ENCODE measurements at places on chromosomes 16 and 17.

- DNase-seq: no peak
Measured at GRCh38 chr17:28180449-28180848, 138.0 kb downstream of the NLK start.

- peak; percentile 87 for DNase-seq
Measured at GRCh38 chr17:81566461-81567126, 14.4 kb upstream of the FAAP100 start.

- DNase-seq: no peak
Measured at GRCh38 chr17:5118219-5118618, 2.4 kb downstream of the USP6 start.

- DNase-seq: no peak
Measured at GRCh38 chr16:55203570-55203969, 120.4 kb upstream of the IRX6 start.

DNA sequence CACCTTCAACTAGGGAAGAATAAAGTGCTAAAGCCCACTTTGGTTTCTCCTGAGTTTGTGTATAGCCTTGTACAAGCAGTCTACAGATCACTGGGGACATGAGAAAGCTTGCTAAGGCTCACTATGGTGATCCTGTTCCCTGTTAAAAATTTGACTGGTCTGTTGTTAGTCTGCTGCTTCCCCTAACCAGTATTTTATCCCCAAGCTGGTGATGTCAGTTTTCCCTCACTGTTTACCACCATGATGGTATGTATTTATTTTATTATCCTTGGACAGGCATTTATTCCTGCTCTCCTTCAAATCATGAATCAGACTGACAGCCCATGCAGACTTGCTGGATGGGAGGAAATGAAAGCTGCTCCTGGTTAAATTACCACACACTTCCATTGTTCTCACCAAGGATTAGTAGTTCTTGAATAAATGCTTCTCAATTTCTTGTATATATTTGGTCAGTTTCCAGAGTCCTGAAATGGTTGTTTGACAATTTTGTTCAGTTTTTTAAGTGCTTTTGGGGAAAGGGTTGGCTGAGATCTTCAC lies 99.6 kb downstream of the CA4 start:
- DNase-seq: no peak

- DNase-seq: no peak
Measured at GRCh38 chr16:15906439-15906838, 18.0 kb upstream of the CEP20 start.

DNA sequence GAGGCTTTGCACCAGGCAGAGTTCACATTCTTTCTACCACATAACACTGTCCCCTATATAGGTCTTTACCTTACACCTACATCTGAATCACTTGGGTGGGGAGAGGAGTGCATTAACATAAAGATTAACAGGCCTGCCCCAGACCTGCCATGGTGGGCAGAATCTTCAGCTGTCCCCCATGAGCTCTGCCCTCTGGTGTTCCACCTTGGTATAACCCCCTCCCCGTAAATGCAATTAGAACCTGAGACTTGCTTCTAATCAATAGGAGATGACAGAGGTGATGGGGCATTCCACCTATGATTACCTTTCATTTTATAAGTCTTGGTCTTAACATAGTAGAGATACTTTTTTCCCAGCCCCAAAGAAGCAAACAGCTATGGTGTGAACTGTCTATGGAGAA lies 20.4 kb upstream of the GRIN2A start:
- no peak for DNase-seq

- no peak for DNase-seq
Measured at GRCh38 chr17:836151-836550, 54.0 kb downstream of the MRM3 start.

DNA sequence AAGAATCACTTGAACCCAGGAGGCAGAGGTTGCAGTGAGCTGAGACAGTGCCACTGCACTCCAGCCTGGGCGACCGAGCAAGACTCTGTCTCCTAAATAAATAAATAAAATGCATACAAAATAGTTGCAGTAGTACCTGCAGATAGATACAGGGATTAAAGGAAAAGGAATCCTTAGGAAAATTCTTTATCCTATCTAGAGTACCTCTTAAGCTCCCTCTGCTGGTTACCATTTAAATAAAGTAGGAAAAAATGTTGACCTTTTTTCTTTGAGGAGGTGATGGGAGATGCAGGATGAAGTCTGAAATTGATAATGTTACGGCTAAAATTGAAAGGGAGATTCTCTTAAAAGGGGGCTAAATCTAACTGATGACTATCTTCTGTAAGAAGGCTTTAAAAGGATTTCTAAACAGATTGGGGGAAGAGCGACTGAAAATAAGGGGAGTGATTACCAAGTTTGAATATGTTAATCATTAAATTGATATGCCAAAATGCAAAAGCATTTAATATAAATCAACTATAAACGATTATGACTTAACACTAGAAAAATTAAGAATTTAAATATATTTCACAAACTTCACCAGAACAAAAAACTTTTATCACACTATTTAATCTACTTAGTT lies 29.4 kb downstream of the C16orf87 start:
- peak; percentile 24 for DNase-seq

DNA sequence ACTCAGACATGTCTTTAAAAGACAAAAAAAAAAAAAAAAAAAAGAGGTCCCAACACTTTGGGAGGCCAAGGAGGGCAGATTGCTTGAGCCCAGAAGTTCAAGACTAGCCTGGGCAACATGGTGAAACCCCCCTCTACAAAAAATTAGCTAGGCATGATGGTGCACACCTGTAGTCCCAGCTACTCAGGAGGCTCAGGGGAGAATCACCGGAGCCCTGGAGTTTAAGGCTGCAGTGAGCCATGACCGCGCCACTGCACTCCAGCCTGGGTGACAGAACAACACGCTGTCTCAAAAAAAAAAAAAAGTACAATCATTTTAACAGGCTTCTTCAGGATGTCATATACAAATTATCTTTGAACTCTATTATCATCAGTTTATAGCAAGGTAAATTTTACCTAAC lies 22.0 kb downstream of the C16orf87 start:
- DNase-seq: no peak

DNA sequence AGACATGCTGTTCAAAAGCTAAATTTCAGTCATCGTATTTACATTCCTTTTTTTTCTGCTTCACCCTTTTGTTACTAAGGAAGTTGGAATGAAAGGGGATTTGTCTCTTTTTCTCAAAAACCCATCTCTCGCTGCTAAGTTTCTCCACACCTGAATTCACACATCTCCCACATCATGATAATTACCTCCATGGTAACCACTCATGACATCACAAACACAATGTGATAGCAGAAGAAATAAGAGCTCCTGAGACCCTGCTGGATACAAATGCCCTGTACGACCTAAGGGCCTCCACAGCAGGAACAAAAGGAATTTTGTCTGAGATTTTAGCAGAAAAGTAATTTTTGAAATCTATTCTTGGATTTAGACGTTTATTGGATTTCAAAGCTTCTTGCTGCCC lies 82.6 kb upstream of the GNAO1 start:
- no peak for DNase-seq

DNA sequence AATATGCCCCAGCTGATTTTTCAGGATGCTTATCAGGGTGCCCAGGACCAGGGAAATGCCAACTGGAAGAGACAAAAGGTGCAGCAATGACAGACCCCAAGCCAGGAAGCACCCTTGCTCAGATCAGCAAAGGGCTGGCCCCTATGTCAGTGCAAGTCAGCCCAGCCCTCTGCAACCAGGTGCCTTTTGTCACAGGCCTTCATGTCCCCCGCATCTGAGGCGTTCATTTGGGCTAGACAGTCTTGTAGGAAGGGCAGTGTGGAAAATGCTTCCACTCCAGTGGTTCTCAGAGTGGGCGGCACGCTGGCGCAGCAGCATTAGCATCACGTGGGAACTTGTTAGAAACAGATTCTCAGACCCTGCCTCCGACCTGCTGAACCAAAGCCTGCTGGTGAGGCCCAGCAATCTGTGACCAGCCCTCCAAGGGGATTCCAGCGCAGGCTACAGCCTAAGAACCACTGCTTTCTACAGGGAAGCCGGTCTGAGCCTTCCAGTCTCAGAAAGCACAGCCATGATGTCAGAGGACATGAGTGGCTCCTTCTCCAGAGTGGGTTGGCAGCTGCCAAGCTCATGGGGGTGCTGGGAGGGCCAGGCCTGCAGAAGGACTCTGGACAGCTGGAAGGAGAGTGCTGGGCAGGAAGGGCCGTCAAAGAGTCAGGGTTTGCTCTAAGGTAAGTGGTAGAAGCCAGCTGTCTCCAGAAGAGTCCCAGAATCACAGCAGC lies 13.1 kb downstream of the SLC47A2 start:
- DNase-seq: no peak

DNA sequence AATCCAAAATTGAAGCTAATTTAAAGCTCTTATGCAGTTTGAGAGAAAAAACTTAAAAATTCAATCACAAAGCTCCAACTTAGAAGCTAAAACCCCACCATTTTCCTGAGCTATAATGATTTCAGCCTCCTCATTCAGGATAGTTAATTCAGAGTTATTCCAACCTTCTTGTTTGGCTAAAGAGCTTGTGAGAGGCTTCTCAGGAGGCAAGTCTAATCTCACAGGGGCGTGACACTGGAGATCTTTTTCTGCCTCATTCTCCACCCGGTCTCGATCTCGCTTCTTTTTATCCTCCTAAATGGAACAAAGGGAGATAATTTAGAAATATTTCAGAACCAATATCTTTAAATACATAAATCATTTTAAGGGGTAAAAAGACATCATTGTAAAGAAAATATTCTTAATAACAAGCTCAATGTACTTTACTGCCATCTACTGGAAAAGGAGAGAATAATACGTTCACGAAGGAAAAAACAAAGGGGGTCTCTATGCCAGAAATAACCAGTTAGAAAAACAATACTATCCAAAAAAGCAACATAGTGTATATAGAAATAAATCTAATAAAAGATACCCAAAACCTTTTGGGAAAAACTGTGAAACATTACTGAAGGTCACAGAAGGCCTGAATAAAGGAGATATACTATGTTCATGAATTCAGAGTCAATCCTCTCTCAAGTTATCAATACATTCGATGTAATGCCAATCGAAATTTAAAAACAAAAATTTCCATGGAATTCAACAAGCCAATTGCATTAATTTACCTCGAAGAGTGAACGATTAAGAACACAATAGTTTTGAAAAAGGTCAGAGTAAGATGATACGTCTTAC lies 13.9 kb downstream of the BRD7 start:
- DNase-seq: no peak

GRCh38 chr17:6099492-6099891 lies 29.3 kb downstream of the WSCD1 start:
- DNase-seq: no peak

DNA sequence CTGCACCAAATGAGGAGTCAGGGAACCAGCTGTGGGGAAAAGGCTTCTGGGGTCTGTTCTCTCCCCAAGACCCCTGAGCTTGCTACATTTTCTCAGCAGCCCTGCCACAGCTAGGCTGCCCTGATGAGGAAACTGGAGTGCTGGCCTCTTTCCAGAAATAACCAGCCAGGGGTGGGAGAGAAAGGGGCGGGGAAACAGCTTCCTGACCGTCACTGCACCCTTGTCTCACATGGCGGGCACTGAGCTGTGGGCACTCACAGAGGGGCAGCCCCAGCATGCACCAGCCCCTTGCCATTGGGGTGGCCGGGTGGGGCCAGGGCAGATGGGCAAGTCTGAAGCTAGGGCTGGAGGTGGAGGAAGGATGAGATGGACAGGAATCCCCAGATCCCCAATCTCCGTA lies 2.9 kb downstream of the SRL start:
- no peak for DNase-seq

DNA sequence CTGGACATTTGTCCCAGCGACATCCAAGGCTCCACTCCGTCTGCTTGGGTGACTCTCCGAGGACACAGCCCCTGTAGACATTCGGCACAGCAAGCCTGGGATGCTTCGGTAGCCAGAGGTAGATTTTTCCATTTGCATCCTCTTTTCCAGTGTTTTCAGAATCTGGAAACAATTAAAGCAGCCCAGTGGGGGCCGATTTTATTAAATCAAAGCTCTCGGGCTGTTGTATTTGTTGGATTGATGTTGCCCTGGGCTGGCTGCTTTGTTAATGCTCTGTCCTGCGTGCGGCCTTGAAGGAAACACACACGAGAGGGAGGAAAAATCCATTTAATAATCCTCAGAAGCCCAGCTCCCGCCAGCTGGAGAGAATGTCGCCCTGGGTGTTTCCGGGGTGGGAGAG lies 158.1 kb upstream of the CIBAR2 start:
- DNase-seq: no peak

- no peak for DNase-seq
Measured at GRCh38 chr16:29767062-29767461, 11.0 kb upstream of the ZG16 start.

DNA sequence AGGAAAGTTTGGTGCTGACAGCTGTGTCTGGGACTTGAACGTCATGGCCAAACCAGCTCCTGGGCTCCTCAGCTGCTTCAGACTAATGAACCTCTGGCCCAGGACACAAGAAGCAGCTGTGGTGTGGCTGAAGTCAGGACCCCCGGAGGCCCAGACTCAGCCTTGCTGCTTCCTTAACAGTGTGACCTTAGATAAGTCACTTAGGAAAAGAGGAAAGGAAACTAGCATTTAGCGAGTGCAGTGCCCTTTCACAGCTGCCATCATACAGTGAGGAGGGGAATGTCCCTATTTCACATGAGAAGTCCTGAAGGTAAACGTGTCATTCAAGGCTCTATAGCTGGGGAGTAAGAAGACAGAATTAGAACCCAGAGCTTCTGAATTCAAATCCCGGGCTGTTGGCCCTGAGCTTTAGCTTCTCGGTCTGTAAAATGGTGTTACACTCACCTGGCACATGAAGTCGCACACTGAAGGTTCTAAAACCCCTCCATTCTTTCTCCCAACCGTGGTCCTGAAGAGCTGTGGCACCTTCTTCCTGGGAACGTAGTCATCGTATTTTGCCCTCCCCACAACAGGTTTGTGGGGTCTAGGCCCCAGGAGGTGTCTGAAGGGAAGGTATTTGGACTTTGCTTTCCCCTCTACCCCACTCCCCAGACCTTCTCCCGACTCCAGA lies 910 bp upstream of the RAMP2 start:
- DNase-seq: no peak

DNA sequence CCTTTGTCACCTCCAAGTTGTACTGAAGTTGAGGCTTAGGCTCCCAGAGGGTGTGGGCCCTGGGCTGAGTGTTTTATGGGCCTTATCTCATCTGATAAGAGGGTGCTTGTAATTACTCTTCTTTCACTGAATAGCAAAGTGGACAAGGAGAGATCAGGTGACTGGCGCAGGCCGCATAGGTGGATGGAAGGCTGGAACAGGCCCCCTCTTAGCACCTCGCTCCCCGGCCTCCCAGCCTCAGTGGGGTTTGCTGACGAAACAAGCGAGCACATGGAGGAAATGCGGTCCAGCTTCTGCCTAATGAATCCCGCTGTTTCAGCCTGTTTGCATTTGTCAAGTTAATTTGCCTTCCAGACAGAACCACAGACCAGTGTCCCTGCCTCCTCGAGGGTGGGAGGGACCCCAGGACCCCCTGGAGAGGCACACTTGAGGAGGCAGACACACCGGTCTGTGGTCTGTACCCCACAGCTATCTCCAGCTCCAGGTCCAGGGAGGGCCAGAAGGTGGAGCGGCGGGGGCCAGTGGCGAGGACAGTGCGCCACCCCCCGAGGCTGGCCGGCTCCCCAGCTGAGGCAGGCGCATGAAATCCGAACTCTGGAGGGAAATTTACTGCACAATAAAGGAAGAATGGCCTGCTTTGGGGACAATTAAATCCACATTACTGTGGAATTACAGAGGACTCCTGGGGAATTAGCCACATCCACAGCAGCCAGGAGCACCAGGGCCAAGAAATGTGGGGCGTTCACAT lies 123.4 kb downstream of the NTN1 start:
- DNase-seq: no peak

Data from Caki2 (cell line).